ENCODE measurements at places on chromosomes 6 and 20. TPM values are rescaled to one million over a fixed set of nuclear protein-coding genes. Genes with fewer than 3 reads are reported as not detected.

DNA sequence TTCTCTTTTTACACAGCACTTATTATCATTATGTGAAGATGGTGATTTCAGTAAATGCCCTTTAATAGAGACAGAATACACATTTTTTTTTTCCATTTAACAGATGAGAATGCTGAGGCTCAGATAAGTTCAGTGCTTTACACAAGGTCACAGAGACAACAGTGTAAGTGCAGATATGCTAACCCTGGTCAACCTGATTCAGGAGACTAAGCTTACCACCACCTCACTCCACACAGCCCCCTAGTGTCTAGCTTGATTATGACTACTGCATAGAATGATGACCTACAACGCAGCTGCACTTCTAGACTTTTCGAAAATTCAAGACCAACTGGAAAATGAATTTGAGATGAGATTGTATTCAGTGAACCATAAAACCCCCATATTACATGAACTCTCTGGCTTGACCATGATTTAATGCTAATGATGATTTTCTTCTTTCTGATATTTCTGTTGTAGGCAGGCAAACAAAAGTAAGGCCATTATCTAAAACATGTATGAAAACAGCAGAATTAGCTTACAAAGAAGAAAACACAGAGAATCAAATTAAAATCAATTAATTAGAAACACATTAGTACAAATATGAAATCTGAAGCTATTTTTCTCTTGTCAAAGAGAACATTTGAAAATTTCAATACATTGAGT lies 212.1 kb upstream of the PHACTR1 start:
- peak; percentile 33 for DNase-seq

Gene KIF6
- polyA plus RNA-seq, result 0.27 TPM

Gene MAFB
- polyA plus RNA-seq, result 0.12 TPM

Gene VSX1
- polyA plus RNA-seq, result not detected

- no peak for DNase-seq
Observed at GRCh38 chr6:21271428-21272155, 322.0 kb upstream of the SOX4 start.

Gene RAB44
- 0.01 TPM for polyA plus RNA-seq

GRCh38 chr20:6466075-6466810 lies 301.2 kb upstream of the BMP2 start:
- DNase-seq, result no peak

Gene TMC2
- polyA plus RNA-seq, result not detected

DNA sequence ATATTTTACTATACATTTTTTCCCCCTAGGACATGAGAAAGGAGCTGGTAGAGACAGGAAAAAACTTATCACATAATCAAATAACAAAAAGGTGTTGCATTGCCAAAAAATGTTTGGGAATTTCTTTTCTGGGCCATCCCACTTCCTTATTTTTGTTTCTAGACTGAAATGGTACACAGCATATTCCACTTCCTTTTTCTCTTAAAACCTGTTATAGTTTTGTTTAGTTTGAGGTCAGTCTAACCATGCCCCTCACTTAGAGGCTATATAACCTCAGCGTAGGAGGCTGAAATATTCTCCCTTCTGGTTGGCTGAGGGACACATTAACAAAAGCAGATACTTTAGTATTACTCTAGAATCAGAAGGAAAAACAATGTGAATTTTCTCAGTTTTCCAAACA lies 323.9 kb downstream of the GJA1 start:
- DNase-seq, result no peak

GRCh38 chr20:24782801-24783630 lies 166.1 kb upstream of the CST7 start:
- DNase-seq, result no peak

Gene DDO
- not detected for polyA plus RNA-seq

DNA sequence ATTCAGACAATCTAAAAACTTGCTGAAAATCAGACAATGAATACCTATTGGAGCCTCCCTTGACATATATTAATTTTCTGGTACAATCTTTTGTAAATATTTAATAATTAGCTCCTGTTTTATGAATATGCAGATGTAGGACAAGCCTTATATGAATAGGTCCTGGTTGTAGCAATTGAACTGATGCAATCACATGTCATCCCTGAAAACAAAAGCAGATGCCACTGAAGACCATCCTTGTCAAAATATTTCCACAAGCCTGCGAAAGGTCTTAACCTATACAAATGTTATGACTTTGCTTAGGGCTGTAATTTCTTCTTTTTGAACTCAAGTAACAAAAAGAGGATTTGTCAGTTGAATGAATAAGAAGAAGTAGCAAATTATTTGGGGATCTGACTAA lies 722.1 kb downstream of the EYS start:
- DNase-seq, result no peak

Data from foreskin keratinocyte (primary cell).